NCI-H1417 (cell line): ENCODE measurements at places on chromosomes 1 and 21.

DNA sequence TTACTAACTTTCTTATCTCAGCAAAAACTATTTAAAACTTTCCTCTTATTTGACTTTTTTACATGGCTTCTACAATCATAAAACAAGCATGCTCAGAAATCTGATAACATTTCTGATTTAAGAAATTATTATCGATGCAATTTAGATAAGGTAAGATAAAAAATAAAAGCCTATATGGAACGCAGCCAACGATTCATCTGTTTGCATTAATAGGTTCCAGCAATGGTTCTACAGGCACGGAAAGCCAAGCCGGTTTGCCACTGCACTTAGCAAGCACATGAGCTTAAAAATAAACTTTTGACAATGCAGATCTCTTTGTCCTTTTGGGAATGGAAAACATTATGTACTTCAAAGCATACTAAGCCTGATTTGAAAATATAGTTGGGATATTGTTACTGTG lies 77.5 kb upstream of the KCNK2 start:
- DNase-seq, result no peak

GRCh38 chr1:114671011-114671938 lies 1.4 kb upstream of the DENND2C start:
- no peak for DNase-seq

GRCh38 chr1:153827168-153827964 lies 52.2 kb downstream of the SLC27A3 start:
- no peak for DNase-seq

DNA sequence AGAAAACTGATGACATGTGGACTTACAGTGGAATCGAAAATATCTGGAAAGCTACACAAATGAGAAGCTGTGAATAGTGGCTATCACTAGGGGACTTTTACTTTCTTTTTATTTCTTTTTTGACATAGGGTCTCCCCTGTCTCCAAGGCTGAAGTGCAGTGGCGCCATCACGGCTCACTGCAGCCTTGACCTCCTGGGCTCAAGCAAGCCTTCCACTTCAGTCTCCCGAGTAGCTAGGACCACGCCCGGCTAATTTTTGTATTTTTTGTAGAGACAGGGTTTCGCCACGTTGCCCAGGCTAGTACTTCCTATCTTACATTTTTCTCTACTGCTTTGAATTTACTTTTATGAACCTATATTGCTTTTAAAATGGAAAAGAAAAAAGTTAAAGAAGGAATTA lies 10.5 kb downstream of the TMEM35B start:
- no peak for DNase-seq

DNA sequence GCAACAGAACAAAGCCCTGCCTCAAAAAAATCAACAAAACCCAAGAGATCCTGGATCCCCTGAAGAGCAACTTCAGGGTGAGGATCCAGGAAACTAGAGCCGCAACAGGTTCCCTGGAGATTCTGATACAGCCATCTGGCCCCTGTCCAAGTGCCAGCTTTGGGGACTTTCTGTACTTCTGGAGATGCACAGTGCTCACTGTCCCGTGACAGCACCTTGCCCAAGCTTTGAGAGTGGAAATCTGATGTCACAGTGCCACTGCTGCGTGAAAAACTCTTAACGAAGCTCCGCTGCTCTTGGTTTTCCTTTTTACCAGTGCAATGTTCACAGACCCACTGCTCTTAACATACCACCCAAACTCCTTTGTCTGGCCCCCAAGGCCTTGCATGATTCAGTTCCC lies 26.3 kb downstream of the STK40 start:
- DNase-seq, result no peak

DNA sequence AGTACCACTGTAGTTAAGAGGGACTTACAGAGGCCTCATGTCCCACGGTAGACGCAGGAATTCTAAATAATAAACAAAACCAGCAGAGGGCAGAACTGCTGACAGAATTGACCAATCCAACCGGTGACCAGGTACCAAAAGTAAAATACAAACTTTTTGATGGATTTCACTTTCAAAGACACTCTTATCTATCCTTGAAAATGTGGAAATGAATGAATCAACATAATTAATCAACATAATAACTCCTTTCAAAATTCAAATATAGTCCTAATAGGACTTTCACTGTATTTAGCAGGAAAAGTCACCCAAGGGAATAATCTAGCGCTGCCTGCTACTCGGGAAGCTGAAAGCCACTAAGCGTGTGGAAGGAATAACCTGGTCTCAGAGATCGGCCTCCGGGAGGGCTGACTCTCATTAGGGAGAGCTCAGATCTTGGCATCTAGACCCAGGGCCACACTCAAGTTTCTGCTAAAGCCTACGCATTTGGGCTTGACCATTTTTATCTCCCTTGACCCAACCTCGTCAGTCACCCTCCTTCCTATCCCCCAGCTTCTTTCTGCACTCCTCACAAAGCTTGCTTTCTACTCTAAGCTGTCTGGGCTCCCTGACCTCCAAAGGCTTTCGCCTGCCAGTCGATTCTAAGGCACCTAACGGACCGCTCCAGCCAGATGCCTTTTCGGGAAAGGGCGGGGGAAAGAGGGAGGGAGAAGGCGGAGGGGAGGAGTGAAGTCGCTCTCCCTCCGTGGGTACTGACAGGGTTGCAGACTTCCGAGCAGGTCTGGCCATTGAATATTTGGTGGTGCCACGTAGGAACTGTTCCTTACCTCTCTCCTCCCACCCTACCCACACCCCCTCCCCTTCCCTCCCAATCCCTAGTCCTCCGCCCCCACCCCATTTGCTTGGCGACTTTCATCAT lies 1.6 kb downstream of the COL11A1 start:
- peak; percentile 63 for DNase-seq

DNA sequence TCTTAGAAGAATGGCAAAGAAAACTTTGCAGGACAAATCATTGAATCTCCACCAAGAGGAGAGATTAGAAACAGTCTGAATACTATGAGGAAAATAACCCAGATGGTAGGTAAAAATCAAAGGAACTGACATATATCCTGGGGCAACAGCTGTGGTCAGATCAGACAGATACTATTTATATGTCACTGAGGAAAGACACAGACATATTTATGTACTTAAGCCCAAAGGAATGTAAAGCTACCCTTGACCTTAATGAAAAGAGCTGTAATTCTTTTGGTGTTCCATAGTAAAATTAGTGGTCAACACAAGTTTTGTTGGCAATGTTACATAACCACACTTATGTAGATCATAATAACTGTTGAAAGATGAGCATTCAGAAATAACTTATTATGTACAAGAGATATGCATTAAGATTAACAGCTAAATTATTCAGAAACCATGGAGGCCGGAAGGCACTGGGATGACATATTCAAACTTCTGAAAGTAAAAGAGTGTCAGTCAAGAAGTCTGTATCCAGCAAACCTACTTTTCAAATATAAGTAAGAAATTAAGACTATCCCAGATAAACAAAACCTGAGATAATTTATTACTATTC lies 166.1 kb upstream of the SAMSN1 start:
- DNase-seq, result no peak

DNA sequence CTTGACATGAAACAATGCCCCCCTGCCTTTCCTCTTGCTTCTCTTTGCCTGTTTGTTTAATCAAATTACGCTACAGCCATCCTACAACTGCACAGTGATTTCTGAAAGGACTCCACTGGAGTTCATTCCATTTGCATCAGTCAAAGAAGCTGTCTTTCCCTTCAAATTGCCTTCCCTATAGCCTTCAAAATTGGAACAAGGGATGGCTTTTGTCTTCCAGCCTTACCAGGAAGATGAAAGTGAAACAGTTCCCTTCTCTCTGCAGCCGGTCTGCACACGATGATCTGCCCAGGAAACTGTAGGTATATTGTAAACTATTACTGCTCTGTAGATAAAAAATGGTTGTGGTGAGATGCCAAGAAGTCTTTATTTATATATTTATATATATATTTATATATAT lies 65.6 kb upstream of the ETS2 start:
- DNase-seq, result no peak

- DNase-seq, result peak; percentile 73
Measured at GRCh38 chr1:9784508-9785133, 39.1 kb downstream of the CLSTN1 start.

DNA sequence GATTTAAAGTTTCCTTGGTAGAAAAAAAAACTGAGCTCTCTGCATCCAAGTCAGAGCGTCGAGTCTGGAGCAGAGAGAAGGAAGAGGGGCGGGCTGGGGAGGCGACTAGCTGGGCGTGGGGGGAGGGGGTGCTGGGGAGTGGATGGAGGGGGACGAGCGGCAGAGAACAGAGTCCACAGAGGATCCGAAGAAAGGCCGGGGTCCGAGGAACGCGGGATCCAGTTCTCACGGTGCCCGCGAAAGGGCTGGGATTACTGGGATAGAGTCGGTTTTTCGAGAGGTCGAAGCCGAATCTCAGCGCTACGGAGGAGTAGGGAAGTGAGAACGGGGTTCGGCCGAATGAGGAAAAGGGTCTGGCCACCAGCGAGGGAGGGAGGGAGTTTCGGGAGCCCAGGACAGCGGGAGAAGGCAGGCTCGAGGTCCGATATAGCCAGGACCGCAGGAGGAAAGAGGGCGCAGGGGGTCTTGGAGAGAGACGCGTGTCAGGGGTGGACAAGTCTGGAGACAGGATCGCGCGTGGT lies 665 bp downstream of the DAB1 start:
- DNase-seq, result peak; percentile 8

- no peak for DNase-seq
Measured at GRCh38 chr1:6860401-6860800, 75.1 kb downstream of the CAMTA1 start.

GRCh38 chr1:201716742-201717135 lies 112.2 kb upstream of the IPO9 start:
- no peak for DNase-seq

DNA sequence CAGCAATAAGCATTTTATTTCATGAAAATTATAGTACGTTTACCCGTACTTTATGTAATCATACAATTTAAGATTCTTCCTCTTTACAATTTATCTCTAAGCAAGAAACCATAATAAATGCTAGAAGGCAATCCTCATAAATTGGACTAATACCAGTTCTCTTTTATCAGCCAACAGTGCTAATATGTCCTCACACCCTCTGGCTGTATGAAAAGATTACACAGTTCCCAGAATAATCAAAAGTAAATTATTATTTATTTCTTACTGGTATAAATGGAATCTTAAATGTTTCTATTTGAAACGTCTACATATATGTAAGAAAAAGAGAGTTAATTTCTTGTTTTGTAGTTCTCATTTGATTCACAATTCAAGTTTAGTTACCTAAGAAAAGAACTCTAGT lies 3.1 kb upstream of the CDKN2C start:
- DNase-seq, result no peak

DNA sequence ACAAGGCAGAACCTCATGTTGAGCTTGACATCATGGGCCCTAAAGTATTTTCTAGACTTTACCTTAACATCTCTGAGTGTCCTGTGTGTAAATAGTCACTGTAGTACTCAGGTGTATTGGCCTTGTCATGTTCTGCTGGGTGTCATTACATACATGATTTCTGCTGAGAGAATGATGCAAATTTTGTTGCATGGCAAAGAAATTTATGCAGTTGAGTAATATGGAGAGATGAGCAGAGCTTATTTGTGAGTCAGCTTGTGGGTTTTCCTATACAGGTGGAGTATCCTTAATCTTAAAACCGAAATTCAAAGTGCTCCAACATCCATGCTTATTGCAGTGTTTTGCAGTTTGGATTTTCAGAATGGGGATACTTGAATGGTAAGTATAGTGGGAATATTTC lies 36.6 kb downstream of the RGL1 start:
- DNase-seq, result no peak
